ENCODE measurements at places on chromosomes 4 and X.

DNA sequence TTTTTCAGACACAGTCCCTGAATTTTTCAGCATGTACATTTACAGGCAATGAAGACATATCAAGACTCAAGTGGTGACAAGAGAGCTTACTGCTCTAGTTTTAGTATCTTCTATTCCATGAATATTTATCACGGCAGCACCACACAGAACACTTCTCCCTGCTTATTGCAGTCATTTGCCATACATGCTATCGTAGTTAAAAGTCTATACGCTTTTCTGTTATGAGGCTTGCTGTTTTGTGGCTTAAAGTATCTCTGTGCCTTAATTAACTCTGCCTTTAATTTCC, 65.4 kb upstream of the GK2 start:
- no peak for DNase-seq

DNA sequence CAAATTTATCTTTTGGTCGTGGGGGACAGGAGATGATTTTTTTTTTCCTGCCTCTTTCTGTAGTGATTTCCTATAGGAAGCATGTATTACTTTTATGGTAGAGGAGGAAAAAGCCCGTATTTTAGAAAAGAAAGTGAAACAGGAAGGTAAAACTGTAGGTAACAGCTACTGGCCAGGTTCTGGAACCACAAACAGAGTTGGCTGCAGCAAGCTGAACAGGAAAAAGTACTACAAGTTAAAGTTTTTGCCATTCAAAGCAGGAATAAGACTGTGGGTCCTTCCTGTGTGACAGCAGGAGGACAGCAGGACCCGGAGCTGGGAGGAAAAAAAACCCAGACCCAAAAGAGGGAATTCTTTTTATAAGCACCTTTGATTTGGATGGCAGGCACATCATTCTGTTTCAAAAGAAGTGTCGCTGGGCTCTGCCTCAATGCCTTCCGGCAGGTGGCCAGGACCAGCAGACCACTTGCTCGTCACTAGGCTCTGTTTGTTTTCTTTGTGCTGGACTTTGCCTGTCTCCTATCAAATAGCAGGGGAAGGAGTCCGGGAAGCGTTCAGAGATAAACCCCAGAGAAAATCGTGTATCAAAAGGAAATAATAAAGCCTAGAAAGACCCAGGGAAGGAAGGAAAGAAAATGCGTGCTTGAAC, 277.9 kb downstream of the ADGRA3 start:
- no peak for DNase-seq

DNA sequence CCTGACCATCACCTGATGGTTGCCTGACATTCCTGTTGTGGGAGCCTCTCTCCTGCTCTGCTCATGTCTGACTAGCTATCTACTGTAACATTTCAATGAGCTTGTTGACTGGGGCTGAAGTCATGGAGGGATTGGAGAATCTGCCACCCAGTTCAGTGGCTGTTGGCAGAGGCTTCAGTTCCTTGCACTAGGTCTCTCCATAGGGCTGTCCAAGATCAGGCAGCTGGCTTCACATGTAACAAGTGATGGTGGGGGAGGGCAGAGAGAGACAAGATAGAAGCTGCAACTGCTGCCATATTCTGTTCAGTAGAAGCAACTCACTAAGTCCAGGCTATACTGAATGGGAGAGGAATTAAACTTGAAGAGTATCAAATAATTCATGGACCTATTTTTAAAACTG, 14.1 kb upstream of the CCNI start:
- DNase-seq: no peak

DNA sequence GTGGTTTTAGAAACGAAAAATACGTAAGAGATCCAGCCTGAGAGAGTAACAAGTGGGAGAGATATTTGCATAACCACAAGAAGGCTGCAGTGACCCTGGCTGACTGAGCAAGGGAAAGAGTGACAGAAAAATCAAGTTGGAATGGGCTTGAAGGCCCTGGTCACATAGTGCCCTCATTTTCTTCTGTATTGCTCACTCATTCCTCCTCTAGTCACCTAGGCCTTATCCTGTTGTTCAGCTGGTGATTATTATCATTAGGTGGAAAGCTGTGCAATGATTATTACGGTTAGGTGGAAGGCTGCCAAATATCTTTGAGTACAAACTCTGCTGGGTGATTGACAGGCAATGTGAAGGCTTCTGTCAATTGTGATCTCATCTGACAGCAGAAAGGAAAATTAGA, 2384.1 kb downstream of the PCDH7 start:
- DNase-seq: no peak

GRCh38 chrX:47523297-47523696, 37.7 kb upstream of the ARAF start:
- no peak for DNase-seq

- DNase-seq: no peak
Measured at GRCh38 chr4:87677731-87678130, 27.7 kb downstream of the DMP1 start.

DNA sequence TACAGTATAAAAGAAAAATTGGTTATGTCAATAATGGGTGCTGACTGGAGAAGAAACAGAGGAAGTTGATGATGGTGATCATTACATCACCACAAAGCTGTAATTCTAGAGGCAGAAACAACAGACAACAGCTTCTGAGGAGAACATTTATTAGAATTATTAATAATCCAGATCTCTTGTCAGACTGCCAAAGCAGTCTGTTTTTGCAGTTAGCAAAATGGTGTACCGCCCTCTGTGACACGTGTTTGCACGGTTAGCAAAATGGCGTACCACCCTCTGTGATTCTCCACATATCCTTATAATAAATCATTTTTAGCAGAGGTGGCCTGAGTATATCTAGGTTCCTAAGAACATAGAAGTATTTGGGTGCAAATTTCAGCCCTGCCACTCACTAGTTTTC, 154.0 kb upstream of the TENT5D start:
- no peak for DNase-seq

GRCh38 chrX:126550816-126551215, 1.8 kb downstream of the DCAF12L1 start:
- DNase-seq: no peak

DNA sequence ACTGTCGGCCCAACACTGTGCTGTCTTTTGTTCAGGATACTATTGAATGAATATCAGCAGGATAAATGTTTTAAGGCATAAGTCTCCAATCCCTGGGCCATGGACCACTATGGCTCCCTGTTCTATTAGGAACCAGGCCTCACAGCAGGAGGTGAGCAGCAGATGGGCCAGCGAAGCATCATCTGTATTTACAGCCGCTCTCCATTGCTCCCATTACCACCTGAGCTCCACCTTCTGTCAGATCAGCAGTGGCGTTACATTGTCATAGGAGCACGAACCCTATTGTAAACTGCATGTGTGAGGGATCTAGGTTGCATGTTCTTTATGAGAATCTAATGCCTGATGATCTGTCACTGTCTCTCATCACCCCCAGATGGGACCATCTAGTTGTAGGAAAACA, 3.7 kb upstream of the APLN start:
- DNase-seq: no peak

- DNase-seq: no peak
Measured at GRCh38 chrX:49053223-49054072, 5.4 kb upstream of the CCDC120 start.

DNA sequence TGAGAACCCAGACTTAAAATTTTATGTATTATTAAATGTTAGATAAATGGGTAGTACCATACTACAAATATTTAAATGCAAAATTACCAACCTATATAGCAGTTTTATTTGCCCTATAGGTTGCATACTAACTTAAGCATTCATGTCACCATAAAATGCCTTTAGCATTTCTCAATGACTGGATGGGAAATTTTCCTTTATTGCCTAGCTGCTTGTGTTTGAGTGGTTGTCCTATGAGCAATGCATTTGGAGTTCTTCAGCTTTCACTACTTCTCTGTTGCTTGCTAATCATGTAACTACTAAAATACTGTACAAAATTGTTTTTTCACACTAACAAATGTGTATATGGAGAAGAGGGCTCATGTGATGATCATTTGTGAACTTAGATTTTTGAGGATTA, 44.2 kb upstream of the CEP135 start:
- no peak for DNase-seq

- DNase-seq: no peak
Measured at GRCh38 chrX:45134315-45134731, 66.4 kb downstream of the DIPK2B start.

DNA sequence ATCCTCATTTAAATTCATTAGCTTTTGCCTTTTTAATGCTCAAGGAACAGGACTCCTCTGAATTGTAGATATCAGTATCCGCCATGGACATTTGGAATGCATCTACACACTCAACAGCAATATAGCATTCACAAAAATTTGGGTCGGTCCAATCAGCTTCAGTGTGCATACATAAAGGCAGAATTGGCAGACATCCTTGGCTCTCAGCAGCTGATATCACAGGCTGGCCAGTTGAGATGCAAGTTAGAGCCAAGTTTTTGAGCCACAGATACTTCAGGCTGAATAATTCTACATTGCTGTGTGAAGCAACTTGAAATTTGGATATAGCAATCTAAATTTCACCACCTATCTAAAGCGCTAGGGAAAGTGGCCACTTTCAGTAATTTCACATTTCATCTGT, 821.1 kb downstream of the PCDH19 start:
- DNase-seq: no peak

DNA sequence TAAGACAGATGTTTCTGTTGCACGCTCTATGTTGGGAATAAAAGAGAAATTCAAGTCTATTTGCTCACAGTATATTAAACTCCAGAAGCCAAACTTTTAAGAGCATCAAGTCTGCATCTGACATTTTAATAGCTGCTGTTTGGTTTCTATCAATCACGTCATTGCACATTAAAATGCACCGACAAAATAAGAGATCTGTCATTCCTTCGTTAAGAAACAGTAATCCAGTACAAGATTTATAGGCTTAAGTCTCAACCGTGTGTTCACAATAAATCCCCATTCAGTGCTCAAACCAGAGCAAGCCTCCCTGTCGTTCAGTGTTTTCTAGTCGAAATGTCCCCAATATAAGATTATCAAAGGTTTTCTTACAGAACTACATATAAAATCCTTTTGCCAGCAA, 89.0 kb upstream of the BMPR1B start:
- DNase-seq: no peak

- DNase-seq: no peak
Measured at GRCh38 chr4:129246910-129247461, 151.0 kb downstream of the C4orf33 start.

- DNase-seq: no peak
Measured at GRCh38 chr4:89299153-89299791, 8.3 kb downstream of the GPRIN3 start.

DNA sequence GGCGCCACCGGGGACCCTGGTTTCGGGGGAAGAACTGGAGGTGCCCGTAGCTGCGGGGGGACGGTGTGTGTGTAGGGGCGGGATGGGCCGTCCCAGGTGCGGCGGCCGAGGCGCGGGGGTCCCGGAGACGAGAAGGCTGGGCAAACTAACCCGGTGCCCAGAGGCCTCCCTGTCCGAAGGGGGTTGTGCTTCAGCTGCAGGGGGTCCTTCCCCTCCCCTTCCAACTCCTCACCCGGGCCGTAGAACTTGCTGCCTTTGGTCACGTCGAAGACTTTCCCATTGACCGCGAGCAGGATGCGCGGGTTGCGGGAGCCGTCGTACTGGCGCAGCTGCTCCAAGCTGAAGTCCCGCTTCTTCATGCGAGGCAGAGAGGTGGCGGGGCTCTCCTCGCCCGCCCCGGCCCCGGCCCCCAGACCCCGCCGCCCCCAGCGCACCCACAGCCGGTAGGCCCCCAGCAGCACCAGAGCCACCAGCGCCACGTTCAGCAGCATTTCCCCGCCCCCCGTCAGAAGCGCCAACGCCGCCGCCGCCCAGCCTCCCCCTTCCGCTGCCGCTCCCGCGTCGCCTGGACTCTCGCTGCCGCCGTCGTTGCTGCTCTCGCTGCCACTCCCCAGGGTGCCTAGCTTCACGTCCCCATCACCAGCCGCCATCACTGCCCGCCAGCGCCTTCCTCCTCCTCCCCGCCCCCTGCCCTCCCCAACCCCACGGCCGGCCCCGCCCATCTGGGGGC, at the start of gene PGRMC2:
Gene PGRMC2, minus strand, starts transcription at position 673 of the 730 bp plus-strand sequence. Its CDS starts 23 bp downstream, at position 650.
- no peak for DNase-seq

DNA sequence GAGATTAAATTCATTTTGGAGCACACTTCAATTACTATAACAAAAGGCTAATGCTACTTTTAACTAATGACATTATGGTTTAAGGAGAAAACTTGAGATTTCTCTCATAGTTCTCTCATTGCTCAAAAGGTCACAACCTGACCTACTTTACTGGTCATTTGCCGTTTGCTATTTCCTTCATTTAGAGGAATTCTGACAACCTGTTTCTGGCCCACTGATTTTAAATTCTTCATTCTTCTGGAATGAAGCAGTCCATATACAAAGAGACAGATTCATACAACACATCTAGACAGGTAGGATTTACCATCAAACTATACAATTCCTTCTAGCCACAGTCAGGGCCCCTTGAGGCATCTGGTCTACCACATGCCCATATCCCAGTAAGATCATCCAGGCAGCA, 14.2 kb downstream of the RNF150 start:
- DNase-seq: no peak

DNA sequence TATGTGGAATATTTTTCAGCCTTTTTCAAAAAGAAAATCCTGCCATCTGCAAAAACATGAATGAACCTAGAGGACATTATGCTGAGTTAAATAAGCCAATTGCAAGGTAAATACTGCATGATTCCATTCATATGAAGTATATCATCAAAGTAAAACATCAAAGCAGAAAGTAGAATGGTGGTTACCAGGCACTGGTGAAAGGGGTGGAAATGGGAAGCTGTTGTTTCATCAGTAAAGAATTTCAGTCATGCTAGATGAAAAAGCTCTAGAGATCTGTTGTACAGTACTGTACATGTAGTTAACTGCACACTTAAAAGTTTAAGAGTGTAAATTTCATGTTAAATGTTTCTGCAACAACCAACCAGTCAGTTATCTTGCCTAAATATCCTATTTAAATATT, 196.8 kb upstream of the ADGRL3 start:
- no peak for DNase-seq

GRCh38 chrX:106436691-106437090, 175.1 kb upstream of the RADX start:
- no peak for DNase-seq

- DNase-seq: no peak
Measured at GRCh38 chrX:96449896-96450295, 234.7 kb upstream of the DIAPH2 start.

DNA sequence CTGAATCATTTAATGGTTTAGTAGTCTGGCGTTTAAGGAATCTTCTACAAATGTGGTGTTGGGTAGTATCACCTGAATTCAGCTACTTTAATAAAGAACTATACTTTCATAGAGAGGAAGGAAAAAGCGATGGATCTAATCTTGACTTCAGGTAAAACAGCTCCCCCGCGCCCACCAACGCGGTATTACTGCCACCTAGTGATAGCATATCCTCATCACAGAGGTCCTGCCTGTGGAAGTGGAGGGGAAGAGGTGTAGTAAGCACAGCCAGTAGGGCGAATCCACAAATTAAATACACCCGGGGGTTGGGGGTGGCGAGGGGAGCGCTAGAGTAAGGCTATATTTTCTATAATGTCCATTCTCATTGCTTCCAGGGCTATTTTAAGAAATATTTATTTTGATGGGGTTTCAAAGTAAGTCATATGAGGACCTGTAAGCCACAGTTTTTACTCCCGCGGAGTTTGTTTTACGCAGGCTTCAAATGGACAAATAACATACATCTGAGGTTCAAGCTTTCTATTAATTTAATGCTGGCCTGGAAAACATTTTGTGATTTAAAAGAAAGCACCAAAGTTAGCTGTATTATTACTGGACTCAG, 8.3 kb upstream of the DAPP1 start:
- DNase-seq: no peak

- DNase-seq: no peak
Measured at GRCh38 chr4:26299254-26299882, 21.4 kb upstream of the RBPJ start.

GRCh38 chrX:107857837-107858236, 32.2 kb downstream of the MID2 start:
- no peak for DNase-seq

- DNase-seq: no peak
Measured at GRCh38 chr4:2943364-2944090, 19.7 kb downstream of the NOP14 start.
